Cortex of kidney (tissue), 1 donor: ENCODE measurements at places on chromosomes 16 and 17.

DNA sequence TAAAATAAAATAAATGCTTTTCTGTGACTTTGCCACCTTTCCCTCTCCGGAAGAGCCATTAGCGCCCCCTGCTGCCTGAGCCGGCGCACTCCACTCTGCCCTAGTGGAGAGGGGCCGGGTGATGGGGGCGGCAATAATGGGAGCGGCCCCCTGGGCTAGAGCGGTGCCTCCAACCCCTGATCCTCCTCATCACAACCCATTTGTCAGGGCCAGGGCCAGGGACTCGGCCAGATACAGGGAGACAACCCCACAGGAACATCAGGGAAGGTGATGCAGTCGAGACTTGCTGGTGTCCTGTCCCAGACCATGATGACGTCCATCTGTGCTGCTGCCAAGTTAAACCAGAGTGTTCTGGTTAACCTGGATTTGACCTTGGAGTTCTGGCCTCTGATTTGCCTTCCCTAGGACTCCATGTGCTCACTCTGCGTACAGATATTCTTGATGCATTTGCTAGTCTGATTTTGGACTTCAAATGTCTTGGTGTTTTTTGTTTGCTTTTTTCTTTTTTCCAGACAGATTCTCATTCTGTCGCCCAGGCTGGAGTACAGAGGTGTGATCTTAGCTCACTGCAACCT lies 46.1 kb upstream of the BPTF start:
- no peak for DNase-seq

DNA sequence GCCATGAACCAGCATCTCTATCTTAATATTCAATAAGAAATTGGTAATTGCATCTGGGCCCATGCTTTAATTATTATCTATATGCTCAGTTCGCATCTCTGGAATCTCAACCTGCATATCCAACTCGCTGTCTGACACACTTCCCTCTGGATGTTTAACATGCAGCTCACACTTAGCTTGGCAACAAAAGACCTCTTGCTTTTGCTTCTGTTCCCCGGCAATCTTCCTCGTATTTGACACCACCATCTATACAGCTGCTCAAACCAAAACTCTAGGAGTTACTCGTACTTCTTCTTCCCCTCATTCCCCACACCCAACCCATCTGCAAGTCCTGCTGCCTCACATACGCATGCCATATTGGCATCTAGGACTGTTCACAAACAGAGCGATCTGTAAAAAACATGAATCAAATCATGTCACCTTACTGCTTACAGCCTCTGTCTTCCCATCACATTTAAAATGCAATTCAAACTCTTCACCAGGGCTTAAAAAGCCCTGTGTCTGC lies 300.6 kb downstream of the CEP112 start:
- DNase-seq, result no peak

- no peak for DNase-seq
These were observed 46.2 kb downstream of the MARCHF10 start for GRCh38 chr17:62761884-62762283.

- no peak for DNase-seq
These were observed 33.1 kb upstream of the HERPUD1 start for GRCh38 chr16:56898847-56899246.

- DNase-seq, result no peak
These were observed 79.8 kb downstream of the NT5M start for GRCh38 chr17:17382971-17383370.

DNA sequence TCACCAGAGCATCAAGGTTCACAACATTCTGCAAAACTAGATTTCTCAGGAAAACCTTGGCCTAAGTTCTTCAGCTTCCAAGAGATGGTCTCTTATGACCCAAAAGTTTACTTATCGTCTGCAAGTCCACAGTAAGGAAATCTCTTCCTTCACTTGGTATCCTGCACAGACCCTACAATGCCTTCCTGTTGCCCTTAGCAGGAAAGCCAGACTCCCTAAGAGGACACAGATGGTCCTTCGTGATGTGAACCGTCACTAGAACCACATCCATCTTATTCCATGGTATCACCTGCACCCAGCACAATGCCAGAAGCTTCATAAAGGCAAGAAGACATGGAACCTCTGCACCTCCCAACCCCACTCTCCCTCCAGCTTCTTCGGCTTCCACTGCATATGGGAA lies 34.1 kb downstream of the CMC2 start:
- no peak for DNase-seq

DNA sequence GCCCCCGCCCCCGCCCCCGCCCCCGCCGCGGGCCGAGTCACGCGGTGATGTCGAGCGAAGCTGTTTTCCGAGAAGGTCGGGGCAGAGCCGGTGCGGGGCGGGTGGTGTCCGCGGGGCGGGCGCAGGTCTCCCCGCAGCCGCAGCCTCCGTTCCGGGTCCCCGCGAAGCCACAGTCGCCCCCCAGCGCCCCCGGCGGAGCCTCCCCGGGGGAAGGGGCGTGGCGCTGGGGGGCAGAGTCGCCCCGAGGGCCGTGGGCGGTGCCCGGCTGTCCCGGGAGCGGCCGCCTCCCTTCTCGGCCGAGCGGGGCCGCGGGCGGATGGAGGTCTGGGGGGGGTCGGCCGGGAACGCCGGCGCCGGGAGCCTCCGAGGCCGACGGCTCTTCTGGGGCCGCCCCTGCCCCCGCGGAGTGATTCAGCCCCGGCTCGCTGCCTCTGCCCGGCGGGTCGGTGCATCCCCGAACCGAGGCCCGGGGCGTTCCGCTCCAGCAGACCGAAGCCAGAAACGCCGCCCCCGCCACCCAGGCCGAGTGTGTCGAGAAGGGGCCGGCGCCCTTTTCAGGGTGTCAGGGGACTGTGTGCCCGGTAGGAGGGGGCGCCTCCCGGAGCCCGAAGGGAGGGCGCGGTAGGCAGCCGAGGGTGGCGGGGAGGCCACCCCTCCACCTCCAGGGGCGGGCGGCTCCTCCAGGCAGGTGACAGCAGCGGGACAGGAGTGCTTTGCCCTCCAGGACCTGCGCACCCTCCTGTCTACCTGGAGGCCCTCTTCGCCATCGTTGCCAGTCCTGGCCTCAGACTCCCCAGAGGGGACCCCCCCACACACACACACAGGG lies 1.7 kb downstream of the METRNL start:
- DNase-seq, result no peak

- no peak for DNase-seq
These were observed 73.7 kb upstream of the MSI2 start for GRCh38 chr17:57182621-57183020.

DNA sequence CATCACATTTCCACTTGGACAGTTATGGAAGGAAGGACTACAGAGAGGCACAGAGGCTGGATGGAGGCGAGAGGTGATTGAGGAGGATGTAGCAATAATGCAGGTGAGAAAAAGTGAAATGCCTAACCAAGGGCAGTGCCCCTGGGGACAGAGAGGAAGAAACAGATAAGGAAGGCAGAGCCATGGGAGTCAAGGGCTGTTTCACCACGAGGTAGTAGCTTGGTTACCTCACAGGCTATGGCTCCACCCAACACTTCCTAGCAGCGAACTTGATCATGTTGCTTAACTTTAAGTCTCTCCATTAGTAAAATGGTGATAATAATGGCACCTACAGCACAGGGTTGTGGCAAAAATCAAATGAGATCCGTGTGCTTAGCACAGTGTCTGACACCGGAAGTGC lies 83.9 kb downstream of the YPEL2 start:
- no peak for DNase-seq

GRCh38 chr17:8964801-8965393 lies 610 bp downstream of the PIK3R5 start:
- DNase-seq, result no peak

DNA sequence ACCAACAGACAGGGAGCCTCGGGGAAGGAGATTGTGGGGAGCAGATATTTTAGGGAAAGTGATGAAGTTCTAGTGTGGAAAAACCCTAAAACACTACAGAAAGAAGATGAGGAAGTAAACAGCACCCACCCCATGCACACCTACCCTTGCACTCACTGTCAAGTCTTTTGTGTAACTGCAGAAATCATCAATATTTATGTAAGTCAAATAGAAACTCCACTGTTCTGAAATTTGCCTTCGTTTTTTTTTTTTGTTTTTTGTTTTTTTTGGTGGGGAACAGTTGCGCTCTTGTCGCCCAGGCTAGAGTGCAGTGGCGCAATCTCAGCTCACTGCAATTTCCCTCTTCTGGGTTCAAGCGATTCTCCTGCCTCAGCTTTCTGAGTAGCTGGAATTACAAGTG lies 273.4 kb downstream of the CPPED1 start:
- DNase-seq, result no peak

DNA sequence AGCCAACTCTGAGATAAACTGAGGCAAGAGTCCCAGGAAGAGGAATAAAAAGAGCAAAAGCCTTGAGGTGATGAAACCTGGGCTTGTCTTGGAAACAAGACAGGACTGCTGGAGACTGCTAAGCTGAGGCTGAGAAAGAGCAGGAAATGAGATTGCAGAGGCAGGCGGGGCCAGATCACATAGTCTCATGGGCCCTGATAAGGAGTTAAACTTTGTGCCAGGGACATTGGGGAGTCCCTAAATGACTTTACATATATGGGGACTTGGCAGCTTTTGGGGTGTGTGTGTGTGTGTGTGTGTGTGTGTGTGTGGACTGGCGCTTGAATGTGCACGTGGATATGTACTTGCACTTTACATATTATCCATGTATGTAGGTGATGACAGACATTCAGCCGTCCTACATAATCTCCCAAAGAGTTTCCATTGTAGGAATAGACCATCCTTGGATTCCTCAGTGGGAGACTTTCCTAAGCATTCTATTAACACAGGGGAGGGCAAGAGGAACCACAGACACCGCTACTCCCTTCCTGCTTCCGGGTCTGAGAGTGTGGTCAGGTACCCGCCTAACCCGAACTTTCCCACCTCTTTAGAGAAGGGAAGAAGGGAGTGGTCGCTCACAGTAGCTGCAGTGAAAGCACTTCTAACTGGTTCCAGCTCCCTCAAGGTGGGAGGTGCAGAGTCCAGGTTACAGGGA lies 123.1 kb downstream of the LYRM1 start:
- DNase-seq, result no peak

- DNase-seq, result no peak
These were observed 92.3 kb downstream of the WNT3 start for GRCh38 chr17:46726206-46726605.

- no peak for DNase-seq
These were observed 263.4 kb downstream of the BCAS3 start for GRCh38 chr17:60941028-60941427.

DNA sequence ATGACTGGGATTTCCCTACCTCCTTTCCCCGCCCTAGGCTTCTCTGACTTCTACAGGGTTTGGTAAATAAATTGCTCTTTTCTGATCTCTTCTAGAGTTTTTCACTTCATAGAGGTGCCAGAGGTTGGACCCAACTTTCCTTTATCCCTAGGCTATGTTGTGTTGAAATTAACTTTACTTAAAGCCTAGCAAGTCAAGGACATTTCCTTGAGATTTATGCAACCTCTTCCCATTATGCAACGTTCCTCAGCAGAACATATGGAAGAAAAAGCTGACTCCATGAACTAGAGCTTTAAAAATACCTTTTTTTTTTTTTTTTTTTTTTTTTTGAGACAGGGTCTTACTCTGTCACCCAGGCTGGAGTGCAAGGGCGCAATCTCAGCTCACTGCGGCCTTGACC lies 15.5 kb downstream of the MPO start:
- no peak for DNase-seq

- DNase-seq, result no peak
These were observed 22.9 kb downstream of the CHCT1 start for GRCh38 chr17:60445144-60445543.

DNA sequence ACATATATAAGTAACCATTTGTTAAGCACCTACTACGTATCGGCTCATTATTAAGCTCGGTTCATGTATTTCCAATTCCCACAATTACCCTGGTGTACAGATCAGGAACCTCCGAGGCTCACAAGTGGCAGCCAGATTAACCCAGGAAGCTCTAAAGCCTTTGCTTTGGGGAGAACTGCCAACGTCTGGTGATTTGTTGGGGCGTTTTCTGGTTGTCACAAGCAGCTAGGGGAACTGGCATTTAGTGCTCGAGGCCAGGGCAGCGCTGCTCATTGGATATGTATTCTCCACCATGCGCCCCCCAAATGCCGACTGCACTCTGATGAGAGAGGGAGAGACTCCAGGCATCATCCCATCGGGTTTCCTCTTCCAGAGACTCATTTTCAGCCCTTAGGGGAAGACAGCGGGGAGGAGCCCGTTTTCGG lies 541 bp downstream of the ZNF18 start:
- DNase-seq, result no peak

DNA sequence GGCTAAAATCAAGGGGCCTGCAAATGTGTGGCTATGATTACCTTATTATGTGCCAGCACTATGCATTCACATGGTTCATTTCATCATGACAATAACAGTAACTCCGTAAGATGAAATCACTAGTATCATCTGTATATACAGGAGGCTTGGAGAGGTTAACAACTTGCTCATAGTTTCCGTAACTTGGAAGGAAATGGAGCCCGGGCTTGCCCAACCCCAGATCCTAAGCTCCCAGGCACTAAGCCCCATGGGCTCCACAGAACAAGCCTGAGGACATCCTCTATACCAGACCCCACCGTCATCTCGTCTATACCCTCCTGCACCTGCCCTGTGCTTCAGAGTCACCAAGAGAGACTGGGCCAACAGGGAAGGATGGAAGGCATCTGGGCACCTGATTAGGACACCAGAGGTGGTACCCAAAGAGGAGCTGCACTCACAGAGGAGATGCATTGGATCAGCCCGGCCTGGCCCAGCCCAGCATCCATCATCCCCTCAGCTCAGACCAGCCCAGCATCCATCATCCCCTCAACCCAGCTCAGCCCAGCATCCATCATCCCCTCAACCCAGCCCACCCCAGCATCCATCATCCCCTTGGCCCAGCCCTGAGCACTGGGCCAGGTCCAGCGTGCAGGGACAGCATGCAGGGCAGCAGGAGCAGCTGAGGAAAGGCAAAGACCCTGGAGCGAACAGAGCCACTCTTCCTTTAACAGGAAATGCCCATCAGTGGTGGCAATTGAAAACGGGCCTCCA lies 28.5 kb downstream of the NSMCE1 start:
- no peak for DNase-seq

GRCh38 chr16:60310846-60311445 lies 1576.8 kb upstream of the GOT2 start:
- DNase-seq, result no peak

DNA sequence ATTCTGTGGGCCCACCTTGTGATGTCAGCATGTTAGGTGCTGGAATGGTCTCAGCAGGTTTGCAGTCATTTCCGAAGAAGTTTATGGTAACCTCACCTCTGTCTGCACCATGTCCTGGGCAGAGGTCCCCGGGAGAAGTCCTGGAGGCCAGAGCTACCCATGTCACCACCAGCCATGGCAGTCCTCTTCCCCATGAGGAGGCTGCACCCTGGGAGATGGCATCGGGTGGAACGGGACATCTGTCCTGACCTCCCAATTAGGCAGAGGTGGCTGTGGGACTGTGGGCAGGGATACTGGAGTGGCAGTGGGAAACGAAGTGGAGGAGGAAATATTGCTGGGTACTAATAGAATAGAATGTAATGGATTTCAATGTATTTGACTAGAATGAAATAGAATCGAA lies 511.8 kb upstream of the WSB1 start:
- no peak for DNase-seq
